NCI-H146 (cell line): ENCODE measurements at places on chromosomes 11 and 22.
A peak's percentile ranks its signal among the peaks of the same experiment; 100 is the strongest.

GRCh38 chr11:2585566-2586086, 114.2 kb downstream of the KCNQ1OT1 start:
- DNase-seq: no peak

- DNase-seq: no peak
These were observed 125.2 kb upstream of the SYT13 start for GRCh38 chr11:45411228-45411946.

GRCh38 chr11:120605469-120605868, 93.9 kb downstream of the GRIK4 start:
- no peak for DNase-seq

GRCh38 chr11:11966826-11967668, 41.4 kb downstream of the DKK3 start:
- DNase-seq: peak; percentile 70

GRCh38 chr11:114384487-114384886, 15.8 kb downstream of the C11orf71 start:
- no peak for DNase-seq

DNA sequence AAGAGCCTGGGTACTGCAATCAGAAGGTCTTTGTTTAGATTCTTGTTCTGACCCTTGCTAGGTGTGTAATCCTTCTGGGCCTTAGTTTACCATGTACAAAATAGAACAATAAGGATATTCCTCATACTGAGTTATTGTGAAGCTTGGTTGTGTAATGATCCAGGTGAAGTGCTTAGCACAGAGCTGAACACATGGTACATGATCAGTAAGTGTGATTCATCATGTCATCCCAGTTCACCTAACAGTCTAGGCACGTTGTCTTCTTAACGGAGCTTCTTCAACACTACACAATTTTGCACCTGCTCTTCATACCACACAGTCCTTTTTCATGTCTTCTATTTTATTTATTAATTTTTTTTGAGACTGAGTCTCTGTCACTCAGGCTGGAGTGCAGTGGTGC, 234.3 kb upstream of the TENM4 start:
- no peak for DNase-seq

DNA sequence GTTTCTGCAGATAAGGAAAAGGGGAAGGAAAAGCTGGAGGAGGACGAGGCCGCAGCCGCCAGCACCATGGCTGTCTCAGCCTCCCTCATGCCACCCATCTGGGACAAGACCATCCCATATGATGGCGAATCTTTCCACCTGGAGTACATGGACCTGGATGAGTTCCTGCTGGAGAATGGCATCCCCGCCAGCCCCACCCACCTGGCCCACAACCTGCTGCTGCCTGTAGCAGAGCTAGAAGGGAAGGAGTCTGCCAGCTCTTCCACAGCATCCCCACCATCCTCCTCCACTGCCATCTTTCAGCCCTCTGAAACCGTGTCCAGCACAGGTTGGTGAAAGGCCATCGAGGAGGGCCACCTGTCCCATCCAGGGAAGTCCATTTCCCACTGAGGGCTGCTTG, 5.6 kb downstream of the TEF start:
- no peak for DNase-seq

- no peak for DNase-seq
These were observed 78.0 kb downstream of the PISD start for GRCh38 chr22:31583861-31584485.

DNA sequence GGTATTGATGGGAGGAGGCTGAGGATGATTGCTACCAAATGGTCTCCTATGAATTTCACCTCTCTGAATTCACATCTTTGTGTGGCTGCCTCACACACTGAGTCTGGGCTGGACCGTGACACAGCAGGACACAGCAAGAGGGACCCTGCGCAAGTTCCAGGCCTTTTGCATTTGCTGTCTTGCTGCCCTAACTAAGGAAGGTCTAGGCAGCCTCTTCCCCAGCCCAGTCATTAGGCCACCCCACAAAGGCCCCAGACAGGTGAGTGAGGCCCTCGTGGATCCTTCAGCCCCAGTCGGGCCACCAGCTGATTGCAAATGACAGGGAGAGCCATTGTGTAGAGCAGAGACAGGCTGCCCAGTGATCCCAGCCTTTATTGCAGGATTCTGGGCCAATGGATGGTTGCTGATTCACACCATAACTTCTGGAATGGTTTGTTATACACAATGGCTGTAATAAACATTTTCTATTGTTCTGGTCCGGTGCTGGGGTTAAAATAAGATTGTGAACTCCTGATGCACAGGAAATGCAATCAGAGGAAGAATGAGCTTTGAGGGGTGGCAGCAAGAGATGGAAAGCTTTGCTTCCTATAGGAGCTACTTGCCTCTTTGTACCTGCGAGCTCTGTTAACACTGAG, 28.5 kb upstream of the CSNK2A3 start:
- peak; percentile 26 for DNase-seq

DNA sequence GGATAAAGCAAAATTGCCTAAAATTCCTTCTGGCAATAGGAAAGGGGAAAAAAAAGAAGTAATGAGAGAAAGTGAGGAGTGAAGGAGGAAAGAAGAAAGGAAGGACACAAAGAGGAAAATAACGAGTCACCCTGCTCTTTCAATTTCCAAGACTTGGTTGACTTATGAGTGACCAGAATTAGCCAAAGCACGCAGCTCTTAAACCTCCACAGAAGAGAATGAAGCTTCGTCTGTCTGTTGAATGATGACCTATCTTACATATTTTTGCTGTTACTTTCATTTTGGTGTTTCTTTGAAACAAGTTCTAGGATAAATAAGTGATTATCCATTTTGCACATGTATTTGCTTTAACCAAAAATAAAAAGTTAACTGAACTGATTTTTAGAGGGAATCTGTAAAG, 728 bp downstream of the MMP27 start:
- no peak for DNase-seq

DNA sequence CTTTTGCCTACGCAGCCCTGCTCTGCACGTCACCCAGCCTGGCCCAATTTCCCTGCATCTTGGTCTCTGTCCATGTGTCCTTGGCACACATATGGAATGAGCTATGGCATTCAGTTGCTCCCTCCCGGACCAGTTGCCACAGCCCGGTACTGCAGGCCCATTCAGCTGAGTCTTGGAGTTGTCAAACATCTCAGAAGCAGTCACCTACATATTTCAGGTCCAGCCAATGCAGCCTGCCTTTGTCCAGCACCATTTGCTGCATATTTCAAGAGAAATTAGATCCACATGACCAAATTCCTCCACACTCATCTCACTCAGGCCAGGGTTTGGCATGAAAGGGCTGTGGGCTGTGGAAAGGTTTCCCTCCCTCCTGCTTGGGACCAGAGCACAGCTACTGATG, 76.8 kb downstream of the MN1 start:
- DNase-seq: no peak

- no peak for DNase-seq
These were observed 28.1 kb upstream of the IGSF9B start for GRCh38 chr11:133984828-133985227.

- DNase-seq: no peak
These were observed 93.8 kb upstream of the LMO1 start for GRCh38 chr11:8357505-8357888.

DNA sequence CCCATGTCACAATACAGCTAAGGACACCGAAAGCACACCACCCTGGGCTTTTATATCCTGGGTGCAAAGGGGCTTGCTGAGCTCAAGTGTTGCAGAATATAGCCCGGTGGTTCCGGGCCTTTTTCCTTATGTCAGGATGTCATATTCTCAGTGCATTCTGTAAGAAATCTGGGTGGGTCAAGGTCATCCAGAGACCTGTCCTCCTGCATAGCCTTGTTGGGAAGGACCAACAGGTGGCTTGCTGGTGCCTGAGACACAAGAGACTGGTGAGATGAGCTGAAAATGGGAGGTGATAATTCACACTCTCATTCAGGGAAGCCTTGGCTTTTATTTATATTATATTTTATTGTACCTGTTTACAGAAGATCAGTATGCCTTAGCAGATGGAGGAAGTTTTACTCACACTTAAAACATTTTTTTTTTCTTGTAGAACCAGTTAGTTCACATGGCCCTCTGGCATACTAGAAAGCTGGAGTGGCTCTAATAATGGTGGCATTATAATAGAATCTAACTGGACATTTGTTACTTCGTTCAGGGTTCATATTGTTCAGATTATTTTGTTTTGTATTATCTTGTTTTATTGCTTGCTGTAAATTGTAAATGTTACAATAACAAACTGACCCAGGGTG, 14.6 kb upstream of the TMEM123 start:
- DNase-seq: no peak

GRCh38 chr11:104152941-104153505, 10.9 kb downstream of the PDGFD start:
- no peak for DNase-seq

GRCh38 chr11:15923183-15923582, 433.2 kb downstream of the SOX6 start:
- no peak for DNase-seq
